Endodermal cell (in vitro differentiated cells): ENCODE measurements at places on chromosomes 1 and 21. TPM values are rescaled to one million over a fixed set of nuclear protein-coding genes. Genes with fewer than 3 reads are reported as not detected.

DNA sequence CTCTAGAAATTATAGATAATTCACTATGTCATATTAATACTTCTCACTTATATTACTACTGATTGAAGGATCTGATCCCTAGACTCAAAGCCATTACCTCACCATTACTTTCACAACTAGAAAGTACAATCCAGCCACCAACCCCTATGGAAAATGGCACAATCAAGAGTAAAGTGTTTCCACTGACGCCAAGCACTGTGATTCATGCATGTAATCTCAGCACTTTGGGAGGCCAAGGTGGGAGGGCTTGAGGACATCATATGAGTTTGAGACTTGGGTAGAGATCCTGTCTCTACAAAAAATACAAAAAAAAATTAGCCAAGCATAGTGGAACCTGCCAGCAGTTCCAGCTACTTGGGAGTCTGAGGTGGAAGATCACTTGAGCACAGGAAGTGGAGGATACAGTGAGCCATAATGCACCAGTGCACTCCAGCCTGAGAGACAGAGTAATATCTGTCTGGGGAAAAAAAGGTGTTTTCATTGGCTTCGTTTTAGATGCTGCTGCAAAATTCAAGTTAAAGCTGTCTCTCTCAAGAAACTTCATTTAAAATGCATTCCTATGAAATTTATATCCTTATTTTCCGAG, 126.5 kb downstream of the AKT3 start:
- no peak for DNase-seq

DNA sequence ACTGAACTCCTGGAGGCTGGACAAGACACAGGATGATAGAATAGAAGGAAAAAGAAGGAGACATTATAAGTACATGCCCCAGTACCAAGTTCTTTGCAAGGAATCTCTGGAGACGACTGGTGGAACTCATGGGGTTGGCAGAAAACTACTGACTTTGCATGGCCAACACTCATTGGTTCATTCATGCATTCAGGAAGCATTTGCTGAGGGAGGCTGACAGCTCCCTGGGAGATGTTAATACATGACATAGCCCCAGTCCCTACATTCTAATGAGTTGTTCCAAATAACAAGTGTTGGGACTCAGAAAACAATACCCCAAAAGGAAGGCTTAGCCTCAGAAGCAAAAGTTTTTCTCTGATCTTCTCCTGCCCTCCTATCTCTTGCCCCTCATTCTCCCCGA, 172.8 kb upstream of the IRF2BP2 start:
- peak; percentile 72 for DNase-seq

The FMN2 gene
- 27.2 to 32.5 TPM (median 32.0 TPM) in 3 replicates for total RNA-seq

The PDC gene
- total RNA-seq, result not detected in 3 replicates

The OR6K3 gene
- not detected in 3 replicates for total RNA-seq

DNA sequence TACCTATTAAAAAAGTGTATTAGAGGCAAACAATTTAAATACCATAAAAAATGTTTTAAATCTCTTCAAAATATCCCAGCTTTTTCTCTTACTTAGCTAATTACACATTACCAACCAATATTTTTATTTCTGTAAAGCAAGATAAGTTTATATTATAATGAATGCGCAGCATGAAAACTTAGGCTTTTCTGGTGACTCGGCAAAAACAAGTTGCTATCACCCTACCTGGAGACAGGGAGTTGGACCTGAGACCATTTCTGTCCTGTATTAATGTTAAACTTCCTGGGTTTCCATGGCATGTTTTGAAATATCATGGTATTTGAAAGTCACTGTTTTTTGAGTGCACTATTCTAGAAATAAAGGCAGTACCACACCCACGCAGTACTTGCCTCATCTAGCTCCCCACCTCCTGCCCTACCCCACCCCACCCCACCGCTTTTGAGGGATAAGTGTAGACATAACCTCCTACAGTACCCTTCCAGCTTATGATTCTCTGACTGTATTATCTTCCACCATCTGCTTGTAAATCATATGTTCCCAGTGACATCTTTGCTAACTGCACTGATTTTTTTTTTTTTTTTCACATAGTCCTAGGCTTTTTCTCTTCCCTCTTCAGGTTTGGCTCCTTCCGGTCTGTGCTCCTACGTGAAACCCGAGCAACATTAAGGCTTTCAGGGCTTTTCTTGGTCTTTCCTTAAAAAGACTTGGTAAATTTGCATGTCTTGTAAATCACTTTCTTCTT, 77.5 kb downstream of the PHTF1 start:
- no peak for DNase-seq

The AKR7A3 gene
- 0.92 and 1.2 TPM in 2 replicates for total RNA-seq

DNA sequence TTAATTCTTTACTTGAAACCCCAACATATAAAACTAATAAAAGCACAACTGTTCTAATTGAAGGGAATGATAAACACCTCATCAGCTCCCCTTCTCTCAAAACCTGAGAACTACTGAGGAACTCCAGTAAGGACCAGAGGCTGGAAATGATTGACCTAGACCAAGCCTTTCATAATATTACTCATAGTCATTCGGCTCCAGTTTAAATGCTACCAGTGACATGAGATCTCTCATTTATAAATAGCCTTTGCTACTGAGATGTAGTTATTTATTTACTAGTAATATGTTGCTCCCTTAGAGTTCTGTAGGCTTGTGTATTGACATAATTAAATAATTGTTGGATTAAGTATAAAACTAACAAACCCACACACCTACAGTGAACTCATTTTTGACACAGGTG, 209.8 kb upstream of the PRMT6 start:
- DNase-seq, result no peak

DNA sequence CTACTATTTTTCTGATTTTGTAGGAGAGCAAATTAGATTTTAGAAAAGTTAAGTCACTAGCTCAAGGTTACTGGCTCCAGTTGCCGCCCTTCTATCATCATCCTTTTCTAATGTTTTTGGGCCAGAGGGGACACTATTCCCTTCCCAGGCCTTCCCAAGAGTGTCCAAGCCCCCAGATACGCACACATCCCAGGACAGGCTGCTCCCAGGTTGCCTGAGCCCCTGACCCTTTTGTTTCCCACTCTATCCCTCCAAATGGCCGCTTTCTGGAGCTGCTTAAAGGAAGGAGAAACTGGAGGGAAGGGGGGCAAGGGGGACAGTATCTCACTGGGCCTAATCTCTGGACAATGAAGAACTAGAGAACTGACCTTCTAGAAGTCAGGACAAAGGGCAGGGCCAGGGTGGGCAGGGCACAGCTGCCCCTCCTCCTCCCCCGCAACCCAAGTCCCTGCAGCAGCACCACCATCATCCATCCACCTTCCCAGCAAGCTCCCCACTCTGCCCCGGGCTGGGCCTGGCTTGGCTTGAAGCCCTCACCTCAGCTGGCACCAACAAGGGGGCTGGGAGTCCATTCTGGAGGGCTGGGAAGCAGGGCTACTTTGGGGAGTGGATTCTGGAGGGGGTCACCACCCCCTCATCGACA, 1.1 kb upstream of the MAP7D1 start:
- peak; percentile 72 for DNase-seq

The XKR8 gene
- total RNA-seq, result 17.2 to 18.1 TPM (median 17.7 TPM) in 3 replicates

GRCh38 chr1:115170377-115170776, 81.1 kb upstream of the TSPAN2 start:
- no peak for DNase-seq

- DNase-seq, result no peak
Observed at GRCh38 chr1:217605390-217605789, 25.5 kb downstream of the GPATCH2 start.

DNA sequence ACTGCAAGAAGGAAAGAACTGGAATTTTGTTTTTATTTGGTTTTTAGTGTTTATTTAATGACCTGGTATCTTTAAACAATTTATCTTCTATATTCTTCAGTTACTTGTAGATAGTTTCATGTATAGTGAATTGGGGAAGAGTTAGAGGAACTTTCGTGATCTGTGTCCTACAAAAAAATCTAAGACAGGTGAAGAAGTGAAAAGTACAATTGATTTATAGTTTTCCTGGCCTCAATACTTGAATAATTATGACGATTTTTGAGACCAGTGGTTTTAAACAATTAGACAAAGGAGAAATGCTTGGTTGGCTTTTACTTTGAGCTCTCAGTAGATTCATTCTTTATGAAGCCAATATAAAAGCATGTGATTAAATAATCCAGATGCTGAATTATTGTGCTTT, 7.5 kb downstream of the MIER1 start:
- no peak for DNase-seq

DNA sequence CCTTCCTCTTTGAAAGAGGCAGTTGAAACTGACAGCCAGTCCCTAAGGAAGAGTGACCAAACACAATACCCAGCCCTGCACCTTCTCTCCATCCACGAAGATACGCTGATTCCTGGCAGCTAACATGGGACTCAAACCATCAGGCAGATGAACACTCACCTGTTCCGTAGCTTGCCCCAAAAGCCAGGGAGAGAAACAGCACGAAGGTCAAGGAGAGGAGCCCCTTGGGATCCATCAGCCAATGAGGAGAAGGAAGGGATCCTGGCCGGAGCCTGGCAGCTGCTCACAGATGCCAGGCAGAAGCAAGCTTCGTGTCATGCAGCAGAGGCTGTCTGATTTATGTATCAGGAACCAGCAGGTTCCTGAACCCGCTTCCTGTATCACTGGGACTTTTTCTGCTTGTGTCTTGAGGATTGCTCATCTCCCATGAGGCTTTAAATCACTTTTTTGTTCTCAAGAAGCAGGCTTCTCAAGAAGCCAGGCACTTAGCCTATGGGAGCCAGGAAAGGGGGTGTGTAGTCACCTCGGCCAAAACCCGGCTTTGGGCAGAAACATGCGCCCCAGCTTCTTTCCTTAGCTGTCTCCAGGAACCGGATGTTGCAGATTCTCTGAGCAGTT, at the start of gene SLAMF1:
TSS of gene SLAMF1 (minus strand) at position 334 of the 618 bp plus-strand sequence. CDS start at position 235, 99 bp downstream.
- DNase-seq, result no peak

The FNBP1L gene
- total RNA-seq, result 106 to 109 TPM (median 107 TPM) in 3 replicates

The OR2L3 gene
- total RNA-seq, result not detected in 3 replicates

DNA sequence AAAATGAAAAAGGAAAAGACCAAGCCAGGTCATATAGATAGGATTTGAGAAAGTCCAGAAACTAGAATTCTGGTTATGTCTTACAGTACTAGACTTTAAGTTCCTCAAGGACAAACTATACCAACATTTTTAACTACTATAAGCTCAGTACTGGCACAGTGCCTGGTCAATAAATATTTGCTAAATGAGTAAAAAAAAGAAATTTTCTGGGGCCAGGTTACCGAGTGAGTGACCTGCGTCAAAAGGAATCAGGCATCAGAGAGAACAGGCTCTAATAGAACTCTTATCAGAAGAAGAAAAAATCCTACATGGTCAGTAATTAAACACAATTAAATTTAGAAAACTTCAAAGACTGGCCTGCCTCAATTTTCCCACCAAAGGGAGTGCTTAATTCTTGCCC, 23.8 kb upstream of the YRDC start:
- no peak for DNase-seq

The CADM3 gene
- total RNA-seq, result 4.0 to 5.7 TPM (median 4.4 TPM) in 3 replicates

DNA sequence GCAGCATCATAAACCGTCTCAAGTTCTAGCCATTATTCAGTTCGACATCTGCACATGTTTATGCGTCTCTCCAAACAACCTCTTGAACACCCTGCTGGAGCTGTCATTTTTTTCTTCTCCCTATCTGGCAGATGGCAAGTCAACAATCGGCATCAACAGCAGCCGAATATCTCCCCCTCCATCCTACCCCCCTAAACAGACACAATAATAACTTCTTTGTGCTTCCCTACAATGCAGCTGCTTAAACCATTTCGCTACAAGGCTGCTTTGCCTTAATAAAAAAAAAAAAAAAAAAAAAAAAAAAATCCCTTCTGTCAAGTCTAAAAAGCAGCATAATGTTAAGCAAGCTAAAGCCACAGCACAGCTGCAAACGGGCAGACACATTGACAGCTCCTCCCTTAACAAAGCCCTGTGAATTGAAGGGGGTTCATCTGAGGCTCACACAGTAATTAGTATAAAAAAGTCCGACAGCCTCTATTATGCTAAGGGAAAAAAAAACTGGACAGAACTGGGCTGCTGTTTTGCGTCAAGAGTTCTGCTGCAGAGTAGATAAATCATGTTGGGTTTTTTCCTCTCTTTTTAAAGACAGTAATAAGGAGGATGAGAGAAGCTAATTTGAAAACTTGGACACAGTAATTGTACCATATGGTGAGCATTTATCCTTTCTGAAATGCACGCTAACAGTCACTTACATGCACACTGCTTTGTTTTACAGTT, 136.4 kb downstream of the AKT3 start:
- no peak for DNase-seq

The AIRE gene
- 2.6 and 2.7 TPM in 2 replicates for total RNA-seq

GRCh38 chr1:111599781-111600693, 19.6 kb upstream of the RAP1A start:
- no peak for DNase-seq

GRCh38 chr1:204176049-204176448, 9.9 kb upstream of the REN start:
- DNase-seq, result no peak

DNA sequence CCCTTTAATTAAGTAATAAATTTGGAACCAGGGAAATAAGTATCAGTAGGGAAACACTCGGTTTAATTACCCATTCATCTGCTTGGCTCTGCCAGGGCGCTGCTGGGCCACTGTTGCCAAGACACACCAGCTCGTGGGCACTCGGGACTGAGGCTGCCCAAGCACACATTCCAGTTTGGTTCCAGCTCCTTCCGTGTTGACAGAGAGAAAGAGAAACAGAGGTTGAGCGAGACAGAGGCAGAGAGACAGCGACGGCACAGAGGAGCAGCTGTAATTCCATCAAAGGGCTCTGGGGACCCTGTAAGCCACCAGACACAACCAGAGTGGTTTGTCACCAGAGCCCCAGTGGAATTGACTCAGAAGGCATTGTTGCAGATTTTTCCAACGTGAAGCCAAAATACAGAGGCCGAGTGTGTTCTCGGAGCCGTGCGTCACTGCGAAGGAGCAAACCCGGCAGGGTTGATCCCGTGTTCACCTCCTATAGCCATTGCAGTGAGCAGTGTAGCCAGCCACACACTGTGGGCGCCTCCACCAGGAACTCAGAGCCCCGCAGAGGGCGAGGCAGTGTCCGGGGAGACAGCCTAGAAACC, 33.5 kb downstream of the SYF2 start:
- DNase-seq, result no peak

DNA sequence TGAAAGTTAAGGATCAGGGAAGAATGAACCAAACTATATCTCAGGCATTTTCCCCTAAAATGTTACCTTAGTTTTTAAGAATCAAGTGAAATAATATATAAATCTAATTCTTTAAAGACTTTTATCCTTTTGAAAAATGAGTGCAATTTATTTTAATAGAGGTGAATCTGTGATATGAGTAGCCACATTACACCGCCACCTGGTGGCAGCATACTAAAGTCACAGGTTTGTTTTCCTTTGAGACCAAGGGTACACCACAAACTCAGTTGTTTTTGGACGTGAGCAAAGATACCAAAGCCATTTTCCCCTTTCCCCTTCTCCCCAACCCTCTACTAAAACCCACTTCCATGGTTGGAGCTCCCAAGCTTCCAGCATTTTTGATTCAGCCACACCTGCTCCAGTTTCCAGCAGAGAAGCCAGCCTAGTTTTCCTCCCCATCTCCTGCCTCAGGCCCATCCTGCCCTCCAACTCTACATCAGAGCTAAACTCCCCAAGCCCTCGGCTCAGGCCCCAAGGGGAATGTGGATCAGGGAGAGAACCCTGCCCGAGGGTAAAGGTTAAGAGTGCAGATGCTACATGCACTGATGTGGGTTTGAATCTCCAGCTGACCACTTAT, 22.9 kb upstream of the LDLRAP1 start:
- DNase-seq, result peak; percentile 79

The TMEM79 gene
- total RNA-seq, result 1.8 to 1.9 TPM (median 1.8 TPM) in 3 replicates
